ENCODE measurements at places on chromosomes 12 and 14.

- DNase-seq, result no peak
Measured at GRCh38 chr14:106268013-106268727, 741.8 kb downstream of the TMEM121 start.

- DNase-seq, result no peak
Measured at GRCh38 chr12:67562513-67563287, 85.8 kb upstream of the DYRK2 start.

DNA sequence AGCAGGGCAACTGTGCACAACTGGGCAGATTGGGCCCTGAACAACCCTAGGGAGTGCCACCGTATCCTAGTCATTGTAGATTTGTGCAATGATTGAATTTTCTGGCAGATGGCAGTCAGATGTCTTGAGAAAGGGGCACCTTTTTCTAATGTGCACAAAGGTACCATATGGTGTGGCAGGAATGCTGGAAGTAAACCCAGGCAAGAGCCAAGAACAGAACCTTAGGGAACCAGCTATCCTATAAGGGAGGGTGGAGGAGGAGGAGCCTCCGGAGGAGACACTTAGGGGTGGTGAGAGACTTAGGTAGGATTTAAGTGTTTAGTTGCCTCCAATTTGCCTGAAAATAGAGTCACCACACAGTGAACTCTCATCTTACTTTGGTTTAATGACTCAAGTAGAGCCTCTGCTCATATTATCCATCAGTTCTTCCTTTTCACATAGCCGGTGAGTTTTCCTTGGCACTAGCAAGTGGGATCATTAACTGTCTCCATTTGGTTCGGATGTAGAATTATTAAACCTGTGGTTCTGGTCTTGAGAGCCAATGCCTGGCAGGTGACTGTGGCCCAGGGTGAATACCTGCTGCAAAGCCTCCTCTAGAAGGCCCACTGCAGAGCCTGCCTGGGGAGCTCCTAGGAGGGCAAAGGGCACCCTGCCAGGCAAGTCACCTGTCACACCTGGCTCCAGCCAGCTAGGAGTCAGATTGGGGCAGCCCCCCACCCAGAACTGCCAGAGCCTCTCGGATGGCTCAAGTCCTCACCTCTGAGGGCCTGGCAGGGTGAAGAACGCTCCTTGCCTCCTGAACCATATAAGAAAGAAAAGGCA, 184.4 kb upstream of the HIF1A start:
- no peak for DNase-seq

DNA sequence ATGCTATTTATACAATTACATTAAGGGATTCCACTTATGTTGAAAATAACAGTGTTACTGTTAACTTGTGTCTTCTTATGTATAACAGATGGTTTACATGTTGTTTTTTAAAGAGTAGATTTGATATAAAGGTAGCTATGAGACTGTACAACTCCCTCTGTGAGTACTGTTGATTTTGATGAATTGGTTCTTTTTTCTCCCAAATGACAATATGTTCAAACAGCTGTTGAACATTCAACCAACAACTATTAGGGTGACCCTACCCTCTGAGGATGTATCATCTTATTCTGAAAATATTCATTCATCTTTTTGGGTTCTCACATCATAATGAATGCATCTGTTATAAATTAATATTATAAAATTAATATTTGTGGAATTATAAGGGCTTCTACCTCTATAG, 456.9 kb upstream of the MGAT4C start:
- DNase-seq, result no peak

- DNase-seq, result no peak
Measured at GRCh38 chr12:59142183-59142790, 222.0 kb upstream of the LRIG3 start.

GRCh38 chr14:73723797-73724661, 9.8 kb upstream of the PNMA1 start:
- peak; percentile 78 for DNase-seq

DNA sequence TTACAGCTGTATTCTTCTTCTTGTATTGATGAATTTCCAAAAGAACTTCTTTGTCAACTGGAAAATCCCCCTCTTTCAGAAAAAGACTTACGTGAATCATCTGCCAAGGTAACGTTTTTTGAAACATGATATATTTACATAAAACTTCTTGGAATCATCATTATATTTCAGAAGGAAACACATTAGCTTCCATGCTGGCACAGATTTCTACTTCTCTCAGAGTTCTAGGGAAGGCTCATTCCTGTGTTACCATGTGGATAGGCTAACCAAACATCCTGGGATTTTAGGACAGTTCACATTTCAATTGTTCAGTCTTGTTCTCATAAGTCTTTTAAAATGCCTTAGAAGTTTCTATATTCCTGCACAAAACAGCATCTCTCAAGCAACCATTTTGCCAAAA, 120.3 kb upstream of the NEDD1 start:
- no peak for DNase-seq

GRCh38 chr12:123896767-123897166, 75.9 kb downstream of the CCDC92 start:
- DNase-seq, result no peak

DNA sequence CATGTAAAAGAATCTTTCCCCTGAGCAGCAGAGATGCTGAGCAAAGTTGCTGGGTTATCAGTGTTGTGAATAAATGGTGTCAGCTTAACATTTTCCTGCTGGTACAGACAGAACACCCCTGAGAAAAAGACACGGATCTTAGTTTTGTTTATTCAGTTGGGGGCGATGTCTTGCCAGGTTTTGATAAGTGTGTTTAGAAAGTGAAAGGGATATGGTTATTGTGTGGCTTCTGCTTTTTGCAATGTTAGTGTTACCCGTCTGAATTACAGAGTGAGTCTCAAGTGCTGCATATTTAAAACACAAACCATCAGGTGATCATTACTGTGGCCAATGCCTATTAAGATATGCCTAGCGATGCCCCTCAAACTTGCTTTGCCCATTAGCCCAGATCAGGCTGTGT, 864.6 kb upstream of the SEL1L start:
- DNase-seq, result no peak

DNA sequence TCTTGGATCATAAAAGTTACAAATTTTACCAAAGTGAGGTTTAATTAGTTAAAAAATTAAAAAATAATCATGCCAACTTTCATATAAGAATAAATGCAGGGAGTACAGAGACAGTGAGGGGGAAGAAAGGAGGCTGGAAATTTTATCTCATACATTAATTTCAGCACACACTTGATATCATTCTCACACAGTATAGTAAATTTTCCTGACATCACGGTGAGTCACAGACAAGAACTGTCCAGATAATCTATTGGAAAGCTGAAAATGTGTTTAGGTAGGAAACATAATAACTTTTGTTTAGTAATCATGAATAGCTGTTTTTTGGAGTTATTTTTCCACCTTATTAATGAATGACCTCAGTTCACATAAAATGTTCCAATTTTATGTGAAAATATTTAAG, 1204.8 kb downstream of the GALC start:
- no peak for DNase-seq

- DNase-seq, result no peak
Measured at GRCh38 chr14:96207686-96208085, 3.0 kb downstream of the BDKRB2 start.

DNA sequence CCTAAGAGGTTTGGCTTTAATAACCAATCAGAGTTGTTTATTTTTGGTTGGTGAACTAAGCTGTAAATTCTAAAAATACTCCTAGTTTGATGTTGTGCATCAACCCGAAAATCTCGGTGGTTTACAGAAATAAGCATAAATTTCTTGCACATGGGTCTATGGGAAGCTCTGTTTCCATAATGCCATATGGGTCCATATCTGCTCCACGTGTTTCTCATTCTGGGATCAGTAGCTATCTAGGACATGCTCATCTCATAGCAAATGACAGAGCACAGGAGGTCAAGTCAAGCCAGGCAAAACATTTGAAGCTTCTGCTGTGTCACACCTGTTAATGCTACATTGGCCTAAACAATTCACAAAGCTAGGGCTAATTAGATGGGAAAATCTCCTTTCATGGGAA, 23.1 kb downstream of the NUP37 start:
- DNase-seq, result no peak

GRCh38 chr12:56878010-56878339, 56.2 kb downstream of the SDR9C7 start:
- peak; percentile 69 for DNase-seq

DNA sequence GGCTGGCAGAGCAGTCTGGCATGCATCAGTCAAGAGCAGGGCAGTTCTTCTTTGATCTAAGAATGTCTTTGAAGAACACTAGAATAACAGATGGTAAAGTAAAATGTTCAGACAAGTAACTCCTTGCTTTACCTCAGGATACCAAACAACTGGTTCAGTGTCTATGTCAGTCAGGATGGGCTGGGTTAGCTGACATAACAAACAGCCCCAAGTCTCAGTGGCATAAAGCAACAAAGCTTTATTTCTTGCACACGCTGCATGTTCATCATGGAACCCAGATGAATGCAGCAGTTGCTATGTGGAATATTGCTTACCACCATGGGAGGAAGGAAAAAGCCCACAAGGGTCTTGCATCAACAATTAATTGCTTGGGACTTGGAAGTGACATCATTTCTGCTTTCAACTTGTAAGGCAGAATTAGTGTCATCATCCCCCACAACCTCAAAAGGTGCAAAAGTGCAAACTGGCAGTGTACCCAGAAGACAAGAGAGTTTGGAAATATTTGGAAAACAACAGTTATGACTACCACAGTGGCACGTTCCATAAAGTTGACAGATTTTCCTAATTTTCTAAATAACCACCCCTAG, 21.2 kb downstream of the GPRC5D start:
- no peak for DNase-seq

- no peak for DNase-seq
Measured at GRCh38 chr12:19916196-19916753, 452.1 kb upstream of the PDE3A start.

- no peak for DNase-seq
Measured at GRCh38 chr14:30330445-30330844, 228.5 kb upstream of the G2E3 start.

GRCh38 chr14:96362071-96362964, 823 bp downstream of the ATG2B start:
- peak; percentile 37 for DNase-seq

GRCh38 chr12:128078301-128078971, 188.5 kb upstream of the TMEM132C start:
- no peak for DNase-seq

GRCh38 chr12:38385486-38385885, 68.9 kb downstream of the ALG10B start:
- DNase-seq, result no peak

DNA sequence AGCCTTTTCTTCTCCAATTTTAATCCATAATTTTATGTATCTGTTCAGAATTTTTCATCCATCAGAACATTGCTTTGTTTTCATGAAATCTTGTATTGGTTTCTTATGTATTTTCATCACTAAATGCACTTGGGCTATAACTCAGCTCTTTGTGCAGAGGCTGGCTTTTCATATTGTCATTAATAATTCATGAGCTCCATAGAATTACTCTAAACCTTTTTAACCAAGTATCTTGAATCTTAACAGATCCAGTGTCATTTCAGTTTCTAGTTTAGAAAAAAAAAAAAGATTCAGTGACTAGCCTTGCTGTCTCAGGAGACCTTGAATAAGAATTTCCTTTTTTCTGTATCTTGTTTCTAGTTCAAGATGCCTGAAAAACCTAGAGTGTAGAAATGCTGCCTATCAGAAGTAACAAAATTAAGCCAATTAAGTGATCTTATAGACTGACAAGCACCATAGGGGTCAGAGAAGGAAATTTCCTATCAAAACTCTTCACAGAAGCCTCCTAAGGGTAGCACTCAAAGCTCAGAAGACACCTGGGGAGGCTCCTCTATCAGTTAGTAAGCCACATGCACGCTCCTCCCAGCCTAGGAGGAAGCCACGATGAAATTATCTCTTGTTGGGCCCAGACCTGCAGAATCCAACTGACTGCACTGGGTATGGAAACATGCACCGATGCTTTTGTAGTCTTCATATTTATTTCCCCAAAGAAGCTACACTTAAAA, 163.4 kb downstream of the KICS2 start:
- DNase-seq, result no peak

DNA sequence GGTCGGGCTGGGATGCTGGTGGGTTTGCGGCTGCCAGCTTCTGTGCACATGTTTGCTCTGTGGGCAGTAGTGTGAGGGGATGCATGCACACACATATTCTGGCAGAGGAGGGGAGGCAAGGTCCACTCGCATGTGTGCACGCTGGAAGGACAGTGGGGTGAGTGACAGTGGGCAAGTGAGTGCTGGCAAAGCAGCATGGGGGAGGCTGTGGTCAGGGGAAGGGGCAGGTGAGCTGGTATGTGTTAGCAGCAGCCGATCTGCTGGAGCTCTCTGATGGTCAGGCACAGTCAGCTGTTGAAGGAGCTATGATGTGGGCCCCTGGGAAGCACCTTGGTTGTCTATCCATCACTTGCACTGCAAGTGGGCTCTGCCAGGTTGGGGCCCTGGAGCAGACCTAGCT, 170.3 kb downstream of the NTS start:
- no peak for DNase-seq

GRCh38 chr12:105443802-105444652, 113.5 kb downstream of the C12orf75 start:
- peak; percentile 77 for DNase-seq

DNA sequence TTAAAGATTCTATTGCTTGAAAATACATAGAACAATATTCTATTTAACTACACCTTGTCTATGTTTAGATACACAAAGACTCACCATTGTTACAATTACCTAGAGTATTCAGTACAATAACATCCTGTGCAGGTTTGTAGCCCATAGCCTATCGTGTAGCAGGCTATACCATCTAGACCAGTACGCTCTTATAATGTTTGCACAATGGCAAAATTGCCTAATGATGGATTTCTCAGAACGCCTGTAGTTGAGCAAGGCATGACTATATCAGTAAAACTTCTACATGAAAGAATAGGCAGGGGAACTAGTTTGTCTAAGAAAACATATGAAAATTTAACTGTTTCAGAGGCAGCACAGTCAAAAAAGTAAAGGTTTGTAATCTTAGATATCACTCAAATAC, 375.9 kb downstream of the DAD1 start:
- DNase-seq, result no peak

- no peak for DNase-seq
Measured at GRCh38 chr14:87152693-87153092, 840.3 kb downstream of the GALC start.

DNA sequence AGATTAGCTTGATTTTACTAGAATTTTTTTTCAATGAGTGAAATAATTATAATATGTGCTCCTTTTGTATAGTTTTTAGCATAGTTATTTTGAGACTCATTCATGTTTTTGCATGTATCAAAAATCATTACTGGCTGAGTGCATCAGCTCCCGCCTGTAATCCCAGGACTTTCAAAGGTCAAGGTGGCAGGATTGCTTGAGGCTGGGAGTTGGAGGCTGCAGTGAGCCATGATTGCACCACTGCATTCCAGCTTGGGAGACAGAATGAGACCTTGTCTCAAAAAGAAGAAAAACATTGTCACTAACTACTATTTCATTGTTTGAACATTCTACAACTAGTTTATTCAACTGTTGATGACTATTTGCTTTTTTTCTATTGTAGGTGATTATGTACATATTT, 802.7 kb downstream of the SLC16A7 start:
- DNase-seq, result no peak

DNA sequence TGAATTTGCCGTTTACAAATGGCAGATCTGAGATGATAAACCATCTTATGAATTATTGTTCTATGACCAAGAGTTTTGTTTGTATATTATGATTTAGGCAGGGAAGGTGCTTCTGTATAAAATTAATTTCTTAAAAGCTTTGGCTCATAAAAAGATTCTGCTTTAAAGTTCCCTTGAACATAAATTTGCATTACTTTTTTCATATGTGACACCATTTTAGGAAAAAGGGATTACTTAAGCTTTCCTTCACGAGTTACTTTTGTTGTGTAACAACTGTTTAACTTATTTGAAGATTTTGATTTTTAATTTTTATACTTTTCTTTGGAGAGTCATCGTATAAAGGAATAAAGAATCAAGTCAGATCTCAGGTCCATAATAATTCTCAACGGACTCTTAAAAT, 3.3 kb downstream of the ETNK1 start:
- DNase-seq, result no peak
